Psoas muscle (tissue), 8 donors: ENCODE measurements at places on chromosomes 2 and 18. TPM values are rescaled to one million over a fixed set of nuclear protein-coding genes. Genes with fewer than 3 reads are reported as not detected.

The DOK6 gene
- 0.32 TPM for total RNA-seq

The REG1B gene
- not detected for total RNA-seq

The PLA2R1 gene
- 0.64 TPM for total RNA-seq

The FRZB gene
- total RNA-seq = 1.3 TPM

The MC5R gene
- not detected for total RNA-seq

DNA sequence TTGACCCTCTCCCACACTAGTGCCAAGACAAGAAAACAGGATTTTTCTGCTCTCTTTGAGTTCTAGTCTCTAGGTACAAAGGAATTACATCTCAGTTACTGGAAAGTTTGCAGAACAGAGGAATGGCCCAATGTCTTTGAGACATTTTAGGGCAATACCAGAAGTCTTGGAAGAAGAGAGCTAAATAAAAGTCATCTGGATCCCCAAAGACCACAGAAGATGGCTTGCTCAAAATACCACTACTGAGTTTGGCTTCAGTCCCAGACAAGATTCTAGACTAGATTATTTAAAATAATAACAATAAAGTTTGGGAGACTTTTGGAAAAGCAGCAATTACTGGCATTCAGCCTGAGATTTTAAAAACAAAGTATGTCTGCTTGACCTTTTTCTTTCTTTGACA is 61.9 kb upstream of the HK2 start:
- DNase-seq = no peak

GRCh38 chr2:70683455-70683854 is 84.5 kb downstream of the ADD2 start:
- no peak for DNase-seq

DNA sequence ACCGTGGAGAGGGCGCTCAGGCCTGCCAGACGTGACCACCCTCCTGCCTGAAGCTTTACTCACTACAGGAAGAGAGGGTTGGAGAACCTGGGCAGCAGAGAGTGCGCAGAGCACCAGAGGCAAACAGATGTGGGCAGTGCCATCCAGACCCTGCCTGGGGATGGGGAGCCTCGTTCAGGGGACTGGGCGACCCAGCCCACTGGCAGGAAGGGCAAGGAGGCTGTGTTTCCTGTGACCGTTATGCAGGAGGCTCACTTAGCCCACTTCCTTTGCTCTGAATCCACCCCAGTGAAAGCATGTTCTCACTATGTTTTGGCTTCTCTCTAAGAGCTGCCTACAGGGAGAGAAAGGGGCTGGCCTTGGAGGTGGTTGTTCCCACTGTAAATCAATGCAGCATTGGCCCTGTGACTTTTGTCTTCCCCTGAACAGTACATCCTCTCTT is 23.0 kb upstream of the ACKR3 start:
- no peak for DNase-seq

GRCh38 chr18:12048010-12048826 is 45.4 kb upstream of the ANKRD62 start:
- no peak for DNase-seq

- DNase-seq = no peak
These were observed 156.1 kb downstream of the MSH2 start for GRCh38 chr2:47558768-47559684.

DNA sequence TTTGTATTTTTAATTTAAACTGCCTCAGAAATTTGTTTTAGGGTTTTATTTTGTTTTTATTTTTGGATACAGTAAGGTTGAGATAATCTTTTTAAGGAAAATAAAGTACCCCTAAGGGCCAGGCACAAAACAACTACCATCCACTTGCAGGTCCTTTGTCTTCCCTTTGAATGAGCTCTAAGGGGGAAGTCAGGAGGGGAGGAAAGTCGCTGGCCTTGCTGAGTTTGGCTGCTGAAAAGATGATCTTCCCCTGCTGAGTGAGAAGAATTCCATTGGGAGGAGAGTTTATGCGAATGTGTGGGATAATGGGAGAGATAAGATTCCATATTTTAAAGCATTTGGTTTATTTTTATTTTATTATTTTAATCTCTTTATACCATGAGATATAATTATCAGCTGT is 100.7 kb downstream of the ARHGAP15 start:
- no peak for DNase-seq

DNA sequence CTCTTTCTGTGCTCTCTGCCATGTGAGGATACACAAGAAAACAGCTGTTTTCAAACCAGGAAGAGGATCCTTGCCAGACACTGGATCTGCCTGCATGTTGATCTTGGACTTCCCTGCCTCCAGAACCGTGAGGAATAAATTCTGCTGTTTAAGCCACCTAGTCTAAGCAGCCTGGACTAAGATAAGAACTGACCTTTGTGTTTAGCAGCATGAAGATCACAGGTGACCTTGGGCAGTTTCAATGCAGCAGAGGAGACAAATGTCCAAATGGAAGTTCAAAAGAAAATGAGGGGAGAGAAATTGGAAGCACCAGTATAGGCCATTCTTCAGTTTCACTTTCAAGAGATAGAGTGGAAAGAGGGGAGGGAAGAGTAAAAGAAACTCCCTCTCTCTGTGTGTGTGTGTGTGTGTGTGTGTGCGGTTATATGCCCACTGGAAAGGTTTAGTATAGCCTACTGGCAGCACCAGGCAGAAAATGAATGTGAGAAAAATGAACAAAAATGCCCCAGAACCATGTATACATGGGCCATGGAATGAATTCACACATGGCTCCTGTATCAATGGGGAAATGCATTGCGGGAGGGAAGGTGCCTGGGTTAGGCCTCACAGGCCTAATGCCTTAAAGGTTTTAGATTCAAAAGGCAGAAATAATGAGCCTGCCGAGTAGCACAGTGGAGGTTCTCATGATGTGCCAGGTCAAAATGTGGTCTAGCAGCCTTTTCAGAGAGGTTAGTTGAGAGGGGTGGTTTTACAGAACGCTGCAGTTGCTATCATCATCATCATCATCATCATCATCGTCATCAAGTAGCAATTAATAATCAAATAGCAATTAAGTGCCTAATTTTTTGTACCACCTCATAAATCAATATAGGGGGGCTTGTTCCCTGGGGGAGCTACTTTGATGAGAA is 1.1 kb upstream of the CERS6 start:
- DNase-seq = no peak

- DNase-seq = no peak
These were observed 316.8 kb upstream of the HS6ST1 start for GRCh38 chr2:128635361-128635900.

DNA sequence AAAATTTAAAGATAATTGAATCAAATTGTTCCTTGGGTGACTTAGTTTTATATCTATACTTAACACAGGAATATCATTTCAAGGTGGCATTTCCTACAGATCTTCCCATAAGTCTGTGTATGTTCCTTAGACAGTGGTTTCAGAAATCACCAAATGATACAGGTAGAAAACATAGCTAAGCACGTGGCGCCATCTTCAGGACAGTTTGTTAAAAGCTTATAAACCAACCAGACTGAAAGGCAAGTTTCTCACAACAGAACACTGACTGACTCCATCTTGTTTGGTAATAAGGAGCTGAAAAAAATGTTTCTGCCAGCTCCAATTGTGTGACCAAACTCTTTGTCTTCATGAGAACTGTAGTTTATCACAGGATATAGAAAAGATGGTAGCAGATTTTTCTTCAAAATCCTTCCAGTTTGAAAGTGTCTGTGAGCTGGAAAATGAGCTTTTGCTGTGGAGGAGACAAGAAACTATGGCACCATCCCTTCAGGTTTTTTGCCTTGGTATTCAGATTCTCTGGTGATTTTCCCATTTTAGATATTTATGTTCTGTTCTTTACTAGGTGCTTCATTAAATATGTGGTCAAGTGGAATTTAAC is 34.8 kb upstream of the NEUROD1 start:
- no peak for DNase-seq

GRCh38 chr2:162475661-162476060 is 131.7 kb downstream of the GCA start:
- no peak for DNase-seq

GRCh38 chr2:15708865-15709820 is 117.5 kb downstream of the DDX1 start:
- DNase-seq = no peak

GRCh38 chr2:42339191-42339912 is 21.7 kb downstream of the COX7A2L start:
- no peak for DNase-seq

DNA sequence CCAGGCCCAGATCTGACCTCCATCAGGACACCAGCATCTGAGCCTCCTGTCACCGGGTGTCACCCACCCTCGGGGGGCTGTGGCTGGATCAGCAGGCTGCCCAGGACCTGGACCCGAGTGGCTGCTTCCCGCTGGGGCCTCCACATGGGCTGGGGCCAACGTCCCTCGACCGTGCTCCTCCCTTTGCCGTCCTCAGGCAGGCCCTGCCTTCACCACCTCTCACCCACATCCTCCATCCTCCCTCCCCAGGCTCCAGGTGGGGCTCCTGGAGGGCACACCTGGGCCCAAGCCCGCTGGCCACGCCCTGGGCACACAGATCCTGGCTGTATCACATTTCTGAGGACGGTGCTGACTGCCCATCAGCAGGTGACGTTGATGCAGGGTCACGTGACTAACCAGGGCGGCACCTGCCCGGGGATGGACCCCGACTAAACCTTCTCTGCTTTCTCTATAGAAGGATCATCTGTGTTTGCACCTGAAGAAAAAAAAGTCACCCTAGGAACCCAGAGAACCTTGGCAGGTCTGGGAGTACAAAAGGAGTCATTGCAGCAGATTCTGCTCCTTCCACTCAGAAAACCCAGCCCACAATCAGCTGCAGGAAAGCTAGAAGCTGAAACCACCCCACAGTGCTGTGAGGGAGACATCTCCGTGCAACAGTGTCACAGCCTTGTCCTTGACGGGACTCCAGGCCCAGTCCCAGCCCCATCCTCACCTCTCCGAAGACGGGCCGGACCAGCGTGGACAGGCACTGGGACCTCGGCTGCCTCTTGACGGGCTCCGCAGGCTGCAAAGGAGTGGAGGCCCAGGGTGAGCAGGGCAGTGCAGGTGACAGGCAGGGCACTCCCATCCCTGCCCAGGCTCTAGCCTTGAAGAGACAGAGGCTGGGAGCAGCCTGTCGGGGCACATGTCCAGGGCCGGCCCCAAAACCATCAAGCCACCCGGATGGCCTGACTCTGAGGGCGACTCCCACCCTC is 11.2 kb downstream of the STK25 start:
- DNase-seq = no peak

DNA sequence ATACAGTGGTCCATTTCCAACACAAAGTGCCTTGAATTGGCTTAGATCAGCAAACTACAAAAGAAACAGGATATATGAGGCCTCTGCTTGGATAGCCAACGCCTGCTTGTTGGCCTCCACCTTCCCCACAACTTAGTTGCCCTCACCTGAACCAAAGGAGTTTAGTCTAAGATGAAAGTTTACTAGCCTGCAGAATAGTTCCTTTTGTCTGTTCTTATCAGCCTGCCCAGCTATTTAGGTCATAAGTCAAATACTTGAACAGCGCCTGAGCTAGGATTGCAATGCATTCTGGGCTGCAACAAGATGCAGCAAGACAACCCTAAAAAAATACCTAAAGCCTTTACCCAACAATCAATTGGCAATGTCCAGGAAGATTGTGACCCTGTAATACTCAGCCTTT is 13.1 kb upstream of the EPG5 start:
- no peak for DNase-seq

DNA sequence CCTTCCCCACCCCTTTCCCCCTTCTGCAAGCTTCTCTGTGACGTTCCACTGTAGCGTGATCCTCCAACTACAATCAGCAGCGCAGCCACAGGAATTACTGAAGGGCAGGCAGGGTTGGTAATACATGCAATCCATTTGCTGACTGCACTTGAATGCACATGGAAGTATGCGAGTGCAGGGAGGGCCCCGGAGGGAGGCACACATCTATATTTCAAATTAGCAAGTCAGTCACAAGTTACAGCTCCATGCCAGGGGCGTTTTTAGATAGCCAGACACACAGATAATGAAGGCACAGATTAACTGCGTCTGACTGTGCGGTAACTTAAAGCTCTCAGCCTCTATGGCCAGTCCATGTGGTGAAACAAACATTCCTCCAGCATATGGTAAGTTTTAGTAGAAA is 209.2 kb upstream of the GATA6 start:
- DNase-seq = no peak

GRCh38 chr18:13268158-13269012 is 49.8 kb downstream of the LDLRAD4 start:
- no peak for DNase-seq

DNA sequence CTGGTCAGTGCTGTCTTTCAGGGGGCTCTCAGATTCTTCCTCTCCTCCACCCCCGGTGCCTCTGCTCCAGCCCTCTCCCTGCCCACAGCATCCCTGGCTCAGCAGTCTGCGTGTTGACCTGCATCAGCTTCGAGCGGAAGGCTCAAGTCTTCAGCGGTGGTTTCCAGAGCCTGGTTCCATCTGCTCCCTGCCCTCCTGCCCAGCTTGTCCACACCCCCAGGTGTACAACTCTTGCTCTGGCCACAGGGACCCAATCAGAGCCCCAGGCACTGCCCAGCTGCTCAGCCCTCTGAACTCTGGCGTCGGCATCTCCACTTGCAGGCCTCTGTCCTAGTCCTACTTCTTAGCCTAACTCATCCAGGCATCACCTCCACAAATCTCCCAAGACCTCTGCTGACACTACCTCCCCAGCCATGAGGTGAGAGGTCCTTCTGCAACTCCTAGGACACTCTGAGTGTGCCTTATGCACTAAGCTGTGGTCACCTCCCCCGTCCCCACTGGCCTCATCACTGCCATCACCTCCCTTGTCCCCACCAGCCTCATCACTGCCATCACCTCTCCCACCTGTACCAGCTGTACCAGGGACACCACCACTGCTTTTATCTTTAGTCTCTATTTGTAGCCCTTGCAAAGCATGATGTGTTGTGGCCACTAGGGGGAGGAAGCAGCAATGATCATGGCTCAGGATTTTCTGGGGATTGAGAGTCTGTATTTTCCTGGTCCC is 60.9 kb downstream of the EDAR start:
- DNase-seq = no peak

DNA sequence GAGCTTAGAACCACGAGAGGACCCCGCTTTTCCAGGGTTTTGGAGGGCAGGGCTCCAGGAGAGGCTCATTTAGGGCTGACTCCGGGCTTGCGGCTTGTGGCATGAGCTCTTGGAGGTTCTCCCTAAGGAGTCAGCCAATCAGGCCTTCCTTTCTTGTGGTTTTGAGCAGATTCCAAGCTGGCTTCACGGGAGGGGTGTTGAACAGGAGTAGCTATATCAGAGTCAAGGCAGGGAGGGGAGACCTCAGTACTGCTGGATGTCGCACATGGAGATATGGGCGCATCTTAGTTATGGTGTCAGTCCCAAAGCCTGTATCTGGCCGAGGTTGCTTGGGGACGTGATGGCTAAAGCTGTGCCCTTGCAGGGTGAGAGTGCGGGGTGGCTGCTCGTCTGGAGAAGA is 98.6 kb downstream of the AGAP1 start:
- DNase-seq = no peak

GRCh38 chr2:62264186-62264585 is 68.3 kb downstream of the B3GNT2 start:
- DNase-seq = no peak

- DNase-seq = no peak
These were observed 67.5 kb downstream of the EVA1A start for GRCh38 chr2:75493230-75493629.

- DNase-seq = no peak
These were observed 206.2 kb downstream of the NCKAP5 start for GRCh38 chr2:133362061-133362476.

- DNase-seq = no peak
These were observed 25.1 kb downstream of the STAT1 start for GRCh38 chr2:190988910-190989309.
